ENCODE measurements at places on chromosomes 5 and 9. TPM values are rescaled to one million over a fixed set of nuclear protein-coding genes. Genes with fewer than 3 reads are reported as not detected.

PTGDS gene
- 4.4 TPM for total RNA-seq

SPINK4 gene
- total RNA-seq, result not detected

NFIB gene
- not detected for total RNA-seq

PFN3 gene
- total RNA-seq, result not detected

OR13J1 gene
- not detected for total RNA-seq

GRM6 gene
- total RNA-seq, result not detected

INSL6 gene
- total RNA-seq, result not detected

DRD1 gene
- not detected for total RNA-seq

ELOVL7 gene
- 0.42 TPM for total RNA-seq

BHMT gene
- total RNA-seq, result not detected

CEL gene
- 2.1 TPM for total RNA-seq

DNM1 gene
- 0.52 TPM for total RNA-seq

EIF4EBP3 gene
- 8.6 TPM for total RNA-seq

SYK gene
- total RNA-seq, result 25.8 TPM

SNCB gene
- total RNA-seq, result not detected

DAB2IP gene
- 0.53 TPM for total RNA-seq

LHX3 gene
- total RNA-seq, result 0.12 TPM

SH3TC2 gene
- not detected for total RNA-seq

Measured in natural killer cell treated with Interleukin-12 subunit alpha and Interleukin-12 subunit beta and Interleukin-15 and Interleukin-18, amount 100 ng/mL, for 72 hours (primary cell).